CD4-positive, alpha-beta T cell treated with Interleukin-4 for 1 hour (primary cell): ENCODE measurements at places on chromosomes 5 and 9.

DNA sequence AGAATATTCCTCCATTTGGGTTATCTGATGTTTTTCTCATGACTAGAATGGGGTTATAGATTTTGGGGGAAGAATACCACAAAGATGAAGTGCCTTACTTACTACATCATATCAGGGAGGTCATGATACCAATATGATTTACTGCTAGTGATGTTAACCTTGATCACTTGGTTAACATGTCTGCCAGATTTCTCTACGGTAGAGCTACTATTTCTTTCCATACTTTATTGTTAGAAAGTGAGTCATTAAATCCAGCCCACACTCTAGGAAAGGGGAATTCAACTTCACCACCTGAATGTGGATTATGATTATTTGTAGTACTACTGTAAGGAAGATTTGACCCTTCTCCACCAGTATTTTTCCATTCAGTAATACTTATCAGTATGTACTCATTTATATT lies 64.7 kb downstream of the UBE2R2 start:
- DNase-seq = no peak

GRCh38 chr9:95307538-95307937 lies 10.0 kb downstream of the FANCC start:
- DNase-seq = no peak

- DNase-seq = no peak
Measured at GRCh38 chr5:96928931-96929708, 6.8 kb upstream of the LNPEP start.

DNA sequence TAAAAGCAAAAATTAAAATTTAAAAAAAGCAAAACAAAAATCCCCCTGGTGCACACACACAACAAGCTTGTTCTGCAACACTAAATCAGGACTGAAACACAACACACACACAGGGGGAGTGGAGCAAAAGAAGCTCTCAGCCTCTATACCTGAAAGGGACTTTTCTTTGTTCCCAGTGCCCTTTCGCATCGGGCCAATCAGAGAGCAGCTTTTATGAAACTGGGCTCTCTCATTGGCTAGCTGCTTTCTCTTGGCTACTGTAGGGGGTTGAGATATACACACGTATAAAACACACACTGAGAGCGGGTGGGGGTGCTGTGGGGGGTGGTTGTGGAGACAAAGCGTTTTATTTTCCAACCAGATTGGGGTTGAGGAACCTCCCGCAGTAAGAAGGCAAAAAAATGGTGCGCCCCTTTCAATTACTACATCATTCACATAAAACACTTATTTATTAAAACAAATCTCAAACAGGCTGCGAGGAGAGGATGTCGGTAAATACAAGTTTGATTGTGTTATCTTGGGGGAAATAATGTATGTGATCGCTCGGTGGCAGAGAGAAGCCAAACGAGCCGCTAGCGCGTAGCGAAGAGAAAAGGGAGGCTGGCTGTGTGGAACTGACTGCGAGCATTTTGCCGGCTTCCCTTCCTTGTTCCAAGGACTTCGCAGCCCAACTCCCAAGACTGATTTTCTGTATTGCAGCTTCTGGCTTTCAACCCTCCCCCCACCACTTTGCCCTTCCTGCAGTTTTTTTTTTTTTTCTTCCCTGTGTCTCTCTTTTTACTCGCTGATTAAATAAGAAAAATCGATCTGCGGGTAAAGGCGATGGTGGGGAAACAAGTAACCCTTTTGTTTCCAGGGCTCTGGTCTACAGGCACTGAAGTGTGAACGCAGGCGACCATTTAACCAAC lies 2.5 kb upstream of the ZNF608 start:
- peak; percentile 82 for DNase-seq

DNA sequence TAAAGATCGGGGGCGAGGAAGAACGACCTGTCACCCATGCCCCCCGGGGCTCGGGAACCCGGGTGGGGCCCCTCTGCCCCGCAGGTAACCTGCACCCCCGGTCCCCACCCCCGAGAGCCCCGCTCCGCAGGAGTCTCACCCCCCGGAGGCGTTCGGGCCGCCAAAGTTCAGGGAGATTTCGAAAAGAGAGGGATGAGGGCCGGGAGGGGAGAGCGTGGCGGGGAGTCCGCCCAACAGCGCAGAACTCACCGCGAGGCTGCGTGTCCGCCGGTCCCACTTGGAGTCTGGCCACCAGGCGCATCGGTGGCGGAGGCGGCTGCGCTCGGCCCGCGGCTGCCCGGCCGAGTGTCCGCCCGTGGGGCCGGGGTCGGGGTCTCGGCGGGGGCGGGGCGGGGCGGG lies at the start of gene PHF19:
Gene PHF19, minus strand, starts transcription at position 347 of the 399 bp plus-strand sequence. CDS start 2,447 bp downstream, outside the sequence.
- DNase-seq = no peak
